ENCODE measurements at places on chromosomes 3 and 15.

DNA sequence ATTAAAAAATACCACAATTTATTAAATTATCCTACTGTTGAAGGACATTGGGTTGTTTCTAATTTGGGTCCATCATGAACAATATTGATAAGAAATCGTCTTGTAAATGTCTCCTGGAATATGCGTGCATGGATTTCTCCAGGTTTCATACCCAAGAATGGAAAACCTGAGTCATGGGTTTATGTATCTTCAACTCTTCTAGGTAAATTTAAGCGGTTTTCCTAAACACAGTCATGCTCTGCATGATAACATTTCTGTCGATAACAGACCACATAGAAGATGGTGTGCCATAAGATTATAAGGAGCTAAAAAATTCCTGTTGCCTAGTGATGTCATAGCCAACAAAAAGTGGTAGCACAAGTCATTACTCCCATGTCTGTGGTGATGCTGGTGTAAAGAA lies 39.9 kb upstream of the SCN5A start:
- no peak for DNase-seq

DNA sequence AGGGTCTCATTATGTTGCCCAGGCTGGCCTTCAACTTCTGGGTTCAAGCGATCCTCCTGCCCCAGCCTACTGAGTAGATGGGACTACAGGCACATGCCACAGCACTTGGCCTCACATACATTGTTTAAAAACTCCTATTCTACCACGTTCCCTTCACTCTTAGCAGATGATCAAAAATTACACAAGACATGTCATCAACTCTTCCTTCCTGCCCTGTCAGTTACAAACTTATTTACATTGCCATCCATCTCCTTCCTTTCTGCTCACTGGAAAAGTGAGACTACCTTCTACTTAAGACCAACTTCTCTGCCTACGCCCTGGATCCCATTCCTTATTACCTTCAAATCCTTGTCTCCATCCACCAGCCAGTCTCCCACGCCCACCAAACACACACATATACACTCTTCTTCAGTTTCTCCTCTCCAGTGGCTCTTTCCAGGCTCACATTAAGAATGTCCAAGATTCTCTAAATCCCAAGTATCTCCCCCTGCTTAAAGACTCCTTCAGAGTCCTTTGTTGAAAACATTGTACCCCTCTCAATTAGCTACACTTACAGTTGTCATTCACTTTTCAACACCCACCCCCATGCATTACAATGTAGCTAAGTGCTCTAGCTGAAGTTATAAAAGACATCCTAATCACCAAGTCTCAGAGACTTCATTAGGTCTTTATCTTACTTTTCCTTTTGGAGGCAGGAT lies 4.3 kb downstream of the PEAK1 start:
- DNase-seq = no peak

- no peak for DNase-seq
Observed at GRCh38 chr3:46561511-46561910, 4.6 kb downstream of the LRRC2 start.

DNA sequence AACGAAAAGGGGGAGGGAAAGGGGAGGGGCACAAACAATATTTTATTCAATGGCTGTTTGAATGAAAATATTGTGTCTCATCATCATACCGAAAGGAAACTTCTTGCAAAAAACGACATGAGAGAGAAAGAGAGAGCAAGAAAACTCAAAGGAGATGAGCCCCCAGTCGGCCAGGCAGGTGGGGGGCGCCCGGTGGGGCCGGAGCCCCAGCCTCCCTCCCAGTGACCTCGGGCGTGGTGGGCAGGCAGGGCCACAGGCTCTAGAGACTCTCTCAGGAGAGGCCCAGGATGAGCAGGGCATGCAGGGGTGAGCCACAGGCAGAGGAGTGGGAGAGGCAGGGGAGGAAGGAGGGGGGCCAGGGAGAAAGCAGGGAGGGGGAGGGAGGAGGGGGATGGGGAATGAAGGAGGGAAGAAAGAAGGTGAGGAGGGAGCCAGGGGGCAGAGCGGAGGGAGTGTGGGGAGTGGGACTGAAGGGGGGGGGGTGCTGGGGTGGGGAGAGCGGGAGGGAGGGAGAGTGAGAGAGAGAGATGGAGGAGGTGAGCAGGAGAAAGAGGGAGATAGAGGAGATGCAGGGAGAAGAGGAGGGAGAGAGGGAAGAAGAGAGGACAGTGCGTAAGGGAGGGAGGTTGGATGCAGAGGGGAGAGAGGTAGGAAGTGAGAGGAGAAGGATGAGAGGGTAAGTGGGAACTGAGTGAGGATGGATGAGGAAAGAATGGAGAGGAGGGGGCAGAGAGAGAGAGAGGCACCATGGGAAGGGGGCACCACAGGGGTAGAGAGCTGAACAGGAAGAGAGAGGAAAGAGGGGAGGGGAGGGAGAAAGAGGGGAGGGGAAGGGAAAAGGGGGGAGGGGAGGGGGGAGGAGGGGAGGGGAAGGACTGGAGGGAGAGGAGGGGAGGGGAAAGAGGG lies 14.1 kb upstream of the TMEM115 start:
- DNase-seq = no peak

- no peak for DNase-seq
Observed at GRCh38 chr15:101498717-101499480, 9.4 kb upstream of the PCSK6 start.

- DNase-seq = no peak
Observed at GRCh38 chr15:57149196-57149595, 227.1 kb upstream of the CGNL1 start.

DNA sequence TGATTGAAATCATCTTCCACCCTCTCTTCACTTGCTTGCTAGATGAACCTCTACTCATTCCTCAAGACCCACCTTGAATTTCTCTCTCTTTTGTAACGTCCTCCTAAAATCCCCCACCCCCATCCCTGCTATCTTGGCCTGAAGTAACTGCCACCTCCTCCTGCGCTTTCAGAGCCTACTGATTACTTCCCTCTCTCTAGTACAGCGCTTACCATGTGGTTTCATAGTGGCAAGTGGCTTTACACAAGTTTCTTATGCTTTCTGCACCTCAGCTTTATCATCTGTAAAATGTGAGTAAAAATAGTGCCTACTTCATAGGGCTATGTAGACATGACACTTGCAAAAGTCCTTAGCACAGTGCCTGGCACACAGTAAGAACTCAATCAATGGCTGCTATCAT lies 28.7 kb upstream of the DAZL start:
- no peak for DNase-seq

DNA sequence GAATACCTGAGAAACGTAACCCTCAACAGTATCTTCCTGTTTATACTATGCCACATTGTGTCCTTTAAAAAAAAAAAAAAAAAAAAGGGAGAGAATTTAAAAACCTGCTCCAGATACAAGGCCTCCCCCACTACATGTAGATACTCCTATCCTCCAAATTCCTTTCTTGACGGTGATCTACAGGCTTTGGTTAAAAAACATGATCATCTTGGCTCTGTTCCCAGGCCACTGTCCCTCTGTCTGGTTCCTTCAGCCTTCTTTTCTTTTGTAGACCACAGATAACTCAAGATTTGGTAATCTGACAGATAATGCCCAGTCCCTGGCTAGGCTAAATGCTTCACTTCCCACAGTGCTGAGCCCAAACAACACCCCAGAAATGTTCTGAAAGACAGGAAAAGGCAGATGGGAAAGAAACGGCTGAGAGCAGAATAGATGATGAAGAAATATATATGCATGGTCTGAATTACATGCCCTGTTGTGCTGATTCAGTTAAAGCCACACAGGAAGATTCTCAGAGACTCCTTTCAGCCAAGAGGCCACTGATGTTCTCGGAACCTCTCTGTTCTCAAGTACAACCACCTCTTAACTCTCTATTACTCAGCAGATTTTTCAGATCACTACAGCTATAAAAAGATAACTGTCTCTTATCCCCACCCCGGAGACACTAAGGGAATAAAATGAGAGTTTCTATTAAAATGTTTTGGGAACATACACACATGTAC lies 48.3 kb downstream of the NPTN start:
- no peak for DNase-seq

GRCh38 chr3:149368674-149369497 lies 8.6 kb downstream of the TM4SF1 start:
- DNase-seq = no peak

DNA sequence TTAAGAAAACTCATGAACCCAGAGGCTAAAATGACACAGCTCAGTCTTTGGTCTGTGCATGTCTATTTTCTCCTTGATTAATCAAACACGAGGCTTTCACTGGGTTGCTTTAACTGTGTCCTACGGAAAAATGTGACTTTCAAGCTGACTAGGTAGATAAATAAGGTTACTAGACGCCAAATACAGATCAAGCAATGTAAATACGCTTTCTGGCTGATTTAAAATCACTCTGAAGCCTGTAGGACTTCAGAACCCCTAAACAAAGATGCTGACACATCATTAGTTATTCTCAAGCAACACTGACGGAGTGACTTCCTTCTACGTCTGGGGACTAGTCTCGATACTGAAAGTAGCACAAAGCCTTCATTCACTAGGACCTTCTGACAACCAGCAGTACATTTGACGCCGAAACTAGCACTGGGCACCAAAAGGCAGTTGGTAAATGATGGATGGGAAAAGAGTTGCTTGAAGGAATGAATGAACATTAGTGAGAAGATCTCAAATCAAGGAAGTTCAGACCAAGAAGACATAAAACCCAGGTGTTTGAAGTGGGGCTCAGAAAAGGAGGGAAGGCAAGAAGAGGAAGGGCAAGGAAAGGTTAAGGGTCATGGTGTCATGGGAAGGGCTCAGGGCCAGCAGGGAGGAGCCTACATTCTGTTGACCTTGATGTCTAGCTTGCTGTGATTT lies 67.1 kb upstream of the CDV3 start:
- no peak for DNase-seq

GRCh38 chr3:141441381-141442364 lies 45.2 kb upstream of the RASA2 start:
- DNase-seq = no peak

- DNase-seq = no peak
Observed at GRCh38 chr3:195597848-195598247, 14.1 kb upstream of the APOD start.

DNA sequence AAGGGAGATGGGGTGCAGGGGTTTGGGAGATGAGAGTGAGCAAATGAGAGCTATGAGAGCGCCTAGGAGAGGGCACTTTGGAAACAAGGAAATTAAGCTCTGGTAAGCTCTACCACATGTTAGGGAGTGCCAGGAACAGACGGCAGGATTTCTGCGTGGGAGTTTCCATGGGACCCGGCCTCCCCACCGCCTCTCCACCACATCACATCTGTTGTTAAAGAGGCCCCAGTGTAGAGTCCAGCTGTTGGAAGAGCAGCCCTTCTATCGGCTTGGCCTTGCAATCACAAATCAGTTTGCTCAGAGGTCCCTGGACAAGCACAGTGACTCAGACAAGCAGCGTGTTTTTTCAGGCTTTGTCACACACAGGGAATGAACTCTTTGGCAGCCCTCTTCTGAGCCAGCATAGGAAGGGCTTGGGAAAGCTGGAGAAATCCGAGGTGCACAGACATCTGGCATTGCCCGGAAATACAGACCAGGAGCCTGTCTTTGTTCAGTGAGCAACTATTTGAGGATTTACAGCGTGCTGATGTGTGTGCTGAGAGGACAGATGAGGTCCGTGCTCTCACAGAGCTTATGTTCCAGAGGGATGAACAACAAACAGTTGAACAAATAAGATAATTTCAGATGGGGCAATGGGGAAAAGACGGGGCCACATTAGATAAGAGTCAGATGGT lies 370.6 kb upstream of the PROK2 start:
- no peak for DNase-seq

DNA sequence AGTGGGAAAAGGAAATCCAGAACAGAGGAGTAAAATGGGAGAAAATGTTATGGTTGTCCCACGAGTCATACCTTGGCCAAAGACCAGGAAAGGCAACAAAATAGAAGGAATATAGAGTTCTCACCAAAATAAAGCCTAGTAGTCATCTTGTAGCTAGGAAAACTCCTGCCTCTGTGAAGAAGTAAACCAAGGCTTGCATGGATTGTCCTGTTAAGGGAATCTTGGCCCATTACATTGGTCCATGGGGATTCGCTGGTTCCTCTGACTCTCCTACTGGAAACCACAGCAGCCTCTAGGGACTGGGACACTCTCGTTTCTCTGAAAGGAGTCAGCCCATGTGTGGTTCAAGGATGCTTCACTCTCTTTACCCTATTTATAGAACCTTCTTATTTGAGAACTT lies 62.9 kb upstream of the FNDC3B start:
- DNase-seq = no peak

GRCh38 chr3:38232701-38233100 lies 32.9 kb upstream of the SLC22A13 start:
- no peak for DNase-seq

- DNase-seq = no peak
Observed at GRCh38 chr15:88479169-88479568, 11.7 kb downstream of the MRPS11 start.

- DNase-seq = no peak
Observed at GRCh38 chr3:118938183-118938961, 96.3 kb downstream of the IGSF11 start.

DNA sequence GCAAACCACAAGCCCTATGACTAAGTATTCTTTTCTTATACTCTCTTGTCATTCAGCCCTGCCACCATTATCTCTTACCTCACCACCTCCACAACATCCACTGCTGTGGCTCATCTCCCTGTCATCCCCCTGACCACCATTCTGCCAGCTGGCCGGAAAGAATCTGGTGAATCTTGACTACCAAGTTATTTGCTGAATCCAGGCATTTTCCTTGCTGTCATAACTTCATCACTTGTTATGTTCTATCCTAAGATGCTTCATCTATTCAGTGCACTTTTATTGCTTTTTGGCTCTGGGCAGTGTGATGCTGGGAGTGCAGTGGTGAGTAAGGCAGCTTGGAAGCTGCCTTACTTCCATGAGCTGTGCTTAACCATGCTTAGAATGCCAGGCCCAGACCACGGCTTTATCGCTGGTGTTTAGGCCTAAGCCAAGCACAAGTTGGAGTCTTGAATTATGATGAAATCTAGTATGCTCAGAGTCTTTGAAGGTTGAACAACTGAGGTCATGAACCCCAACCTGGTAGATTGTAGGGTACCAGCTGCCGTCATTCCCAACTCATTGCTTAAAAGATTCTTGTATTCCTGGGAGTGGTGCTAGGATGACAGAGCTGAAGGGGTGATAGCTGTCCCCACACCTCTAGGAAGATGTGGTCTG lies 27.0 kb upstream of the APH1B start:
- no peak for DNase-seq

GRCh38 chr15:52113708-52114107 lies 1.1 kb upstream of the BCL2L10 start:
- no peak for DNase-seq

DNA sequence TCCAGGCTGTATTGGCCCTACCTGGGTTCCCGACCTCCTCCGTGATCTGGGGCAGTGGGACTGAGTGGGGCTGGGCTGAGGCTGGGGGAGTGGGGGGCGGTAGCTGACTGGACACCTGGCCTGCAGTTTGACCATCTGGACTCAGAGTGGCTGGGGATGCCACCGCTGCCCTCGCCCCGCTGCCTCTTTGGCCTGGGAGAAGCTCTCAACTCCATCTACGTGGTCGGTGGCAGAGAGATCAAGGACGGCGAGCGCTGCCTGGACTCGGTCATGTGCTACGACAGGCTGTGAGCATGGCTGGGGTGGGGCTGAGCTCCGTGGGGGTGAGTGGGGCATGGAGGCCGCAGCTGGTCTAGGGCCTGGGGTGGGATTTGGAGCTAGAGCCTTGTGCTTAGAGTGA lies 2.7 kb downstream of the KLHL40 start:
- DNase-seq = no peak

Data from cerebellar nuclear complex (tissue), 1 donor.